ENCODE measurements at places on chromosomes 5 and 9. TPM values are rescaled to one million over a fixed set of nuclear protein-coding genes. Genes with fewer than 3 reads are reported as not detected.

DNA sequence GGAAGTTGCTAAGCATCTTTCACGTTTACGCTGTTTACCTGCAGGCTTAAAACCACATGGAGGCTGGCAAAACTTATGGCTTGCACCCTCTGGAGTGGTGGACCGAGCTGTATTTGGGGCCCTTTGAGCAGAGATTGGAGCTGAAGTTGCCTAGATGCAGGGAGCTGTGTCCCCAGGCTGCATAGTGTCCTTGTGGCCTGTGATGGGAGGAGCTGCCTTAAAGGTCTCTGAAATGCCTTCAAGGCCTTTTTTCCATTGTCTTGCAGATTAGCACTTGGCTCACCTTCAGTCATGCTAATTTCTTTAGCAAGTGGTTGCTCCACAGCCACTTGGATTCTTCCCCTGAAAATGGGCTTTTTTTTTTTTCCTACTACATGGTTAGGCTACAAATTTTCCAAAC, 81.5 kb upstream of the CHD1 start:
- H3K27ac ChIP-seq = no peak overlapping the region
- no peak overlapping the region for H3K4me3 ChIP-seq
- no peak for DNase-seq

DNA sequence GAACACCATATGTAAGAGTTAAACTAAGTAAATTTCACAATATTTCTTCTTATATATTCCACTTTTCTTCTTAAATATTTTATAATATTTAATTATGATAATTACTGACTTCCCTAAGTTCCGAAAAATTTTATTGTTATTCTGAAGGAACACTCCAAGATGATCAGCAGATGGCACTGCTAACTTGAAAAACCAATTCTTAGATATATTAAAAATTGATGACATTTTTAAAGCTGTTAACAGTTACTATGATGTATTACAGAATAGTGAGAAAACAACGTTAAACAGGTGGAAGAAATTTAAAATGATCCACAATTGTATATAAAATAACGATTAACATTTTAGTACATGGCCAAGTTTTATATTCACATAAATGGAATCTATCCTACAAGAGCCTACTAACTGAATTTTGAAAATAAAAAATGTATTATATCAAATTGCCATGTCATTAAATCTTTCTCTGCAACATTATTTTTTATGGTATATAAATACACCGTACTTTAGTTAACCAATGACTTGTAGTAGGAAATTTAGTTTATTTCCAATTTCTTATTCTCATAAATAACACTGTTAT, 30.1 kb upstream of the MUSK start:
- H3K27me3 ChIP-seq = no peaks in the 10 kb centered on the region
- H3K27ac ChIP-seq = no peak overlapping the region
- no peaks in the 10 kb centered on the region for H3K4me1 ChIP-seq
- no peak for DNase-seq
- no peak overlapping the region for H3K4me3 ChIP-seq

DNA sequence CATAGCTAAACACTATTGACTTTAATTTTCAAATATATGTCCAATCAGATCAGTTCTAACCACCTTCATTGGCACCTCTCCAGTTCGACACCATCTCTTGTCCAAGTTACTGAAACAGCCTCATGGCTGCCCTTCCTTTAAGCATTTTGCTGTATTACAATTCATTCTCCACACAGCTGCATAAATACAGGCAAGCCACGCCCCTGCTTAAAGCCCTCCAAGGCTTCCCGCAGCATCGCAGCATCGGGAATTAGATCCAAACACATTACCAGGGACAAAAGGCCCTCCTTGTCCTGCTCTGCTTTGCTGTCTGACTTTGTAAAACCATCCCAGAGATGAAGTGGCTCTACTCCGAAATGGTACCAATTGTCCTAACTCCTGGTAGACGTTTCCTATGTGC, 75.1 kb upstream of the RAI14 start:
- no peak for DNase-seq
- no peaks in the 10 kb centered on the region for H3K4me1 ChIP-seq
- no peak overlapping the region for H3K4me3 ChIP-seq

GRCh38 chr5:97452646-97453045, 269.6 kb upstream of the RIOK2 start:
- no peak overlapping the region for H3K27ac ChIP-seq
- H3K4me3 ChIP-seq = no peak overlapping the region
- H3K36me3 ChIP-seq = no peaks in the 10 kb centered on the region
- no peak for DNase-seq

- H3K36me3 ChIP-seq = no peaks in the 10 kb centered on the region
- H3K4me3 ChIP-seq = no peak overlapping the region
- no peak for DNase-seq
These were observed 288.0 kb downstream of the KCNN2 start for GRCh38 chr5:114649878-114650277.

Gene SEC24A
- total RNA-seq = 11.7 TPM

- H3K4me1 ChIP-seq = no peaks in the 10 kb centered on the region
These were observed 347.9 kb upstream of the SEMA6A start for GRCh38 chr5:116922532-116922931.

DNA sequence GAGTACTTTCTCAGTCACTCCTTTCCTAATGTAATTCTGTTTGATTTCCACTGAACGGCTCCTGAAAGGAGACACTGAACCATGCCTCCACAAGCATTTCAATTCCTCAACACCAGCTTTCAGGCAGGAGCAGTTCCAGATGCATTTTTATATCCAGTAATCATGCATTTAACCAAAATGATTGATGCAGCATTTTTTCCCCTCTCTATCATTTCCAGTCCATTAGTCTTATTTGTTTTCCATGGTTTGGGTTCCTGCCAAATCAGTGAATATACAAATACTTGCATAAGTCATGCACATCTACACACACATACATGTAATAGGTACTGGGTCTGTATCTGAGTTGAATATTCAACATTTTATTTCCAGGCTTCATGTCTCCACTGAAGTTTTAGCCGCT, 122.7 kb downstream of the GRIA1 start:
- no peaks in the 10 kb centered on the region for H3K4me1 ChIP-seq
- no peaks in the 10 kb centered on the region for H3K36me3 ChIP-seq
- no peak overlapping the region for H3K27ac ChIP-seq
- DNase-seq = no peak

Gene LCN15
- total RNA-seq = not detected

Gene OMD
- not detected for total RNA-seq

- H3K27me3 ChIP-seq = no peaks in the 10 kb centered on the region
- DNase-seq = no peak
- no peaks in the 10 kb centered on the region for H3K36me3 ChIP-seq
- H3K4me1 ChIP-seq = no peaks in the 10 kb centered on the region
These were observed 108.3 kb upstream of the PCA3 start for GRCh38 chr9:76655971-76656370.

Gene PHYHD1
- total RNA-seq = 2.6 TPM

GRCh38 chr9:137279741-137280473, 2.4 kb downstream of the TOR4A start:
- H3K4me3 ChIP-seq = no peak overlapping the region
- no peak for DNase-seq
- no peak overlapping the region for H3K27ac ChIP-seq
- H3K36me3 ChIP-seq = no peaks in the 10 kb centered on the region
- H3K4me1 ChIP-seq = peaks cover 28% of the 10 kb centered on the region

DNA sequence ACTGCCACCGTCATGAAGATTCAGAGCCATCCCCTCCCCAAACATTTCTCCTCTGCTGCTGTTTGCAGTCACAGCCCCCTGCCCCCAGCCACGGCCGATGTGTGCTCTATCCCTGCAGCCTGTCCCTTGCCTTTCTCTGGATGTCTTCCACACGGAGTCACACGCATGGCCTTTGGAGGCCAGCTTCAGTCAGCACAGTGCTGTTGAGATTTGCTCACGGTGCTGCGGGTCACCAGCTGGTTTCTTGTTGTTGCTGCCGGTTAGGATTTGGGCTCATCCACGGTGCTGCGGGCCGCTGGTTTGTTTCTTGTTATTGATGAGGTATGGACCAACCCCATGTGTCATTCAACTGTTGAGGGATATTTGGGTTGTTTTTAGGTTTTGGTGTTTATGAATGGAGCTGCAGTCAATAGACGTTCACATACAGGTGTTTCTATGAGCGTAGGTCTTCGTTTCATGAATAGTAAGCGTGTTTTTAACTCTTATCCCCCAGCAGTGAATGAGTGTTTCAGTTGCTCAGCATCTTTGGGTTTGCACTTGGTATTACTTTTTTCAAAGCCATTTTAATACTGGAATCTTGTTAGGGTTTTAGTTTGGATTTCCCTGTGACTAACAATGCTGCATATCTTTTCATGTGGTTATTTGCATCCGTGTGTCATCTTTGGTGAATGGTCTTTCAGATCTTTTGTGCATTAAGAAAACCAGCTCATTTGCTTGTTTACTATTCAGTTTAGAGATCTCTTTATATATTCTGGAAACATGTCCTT, 57.6 kb downstream of the AHRR start:
- peaks cover 11% of the 10 kb centered on the region for H3K27me3 ChIP-seq
- DNase-seq = no peak
- no peak overlapping the region for H3K4me3 ChIP-seq
- peaks cover 2% of the 10 kb centered on the region for H3K4me1 ChIP-seq

- no peak for DNase-seq
- peaks cover 20% of the 10 kb centered on the region for H3K4me1 ChIP-seq
These were observed 366 bp downstream of the EPB41L4A start for GRCh38 chr5:112418659-112419163.

DNA sequence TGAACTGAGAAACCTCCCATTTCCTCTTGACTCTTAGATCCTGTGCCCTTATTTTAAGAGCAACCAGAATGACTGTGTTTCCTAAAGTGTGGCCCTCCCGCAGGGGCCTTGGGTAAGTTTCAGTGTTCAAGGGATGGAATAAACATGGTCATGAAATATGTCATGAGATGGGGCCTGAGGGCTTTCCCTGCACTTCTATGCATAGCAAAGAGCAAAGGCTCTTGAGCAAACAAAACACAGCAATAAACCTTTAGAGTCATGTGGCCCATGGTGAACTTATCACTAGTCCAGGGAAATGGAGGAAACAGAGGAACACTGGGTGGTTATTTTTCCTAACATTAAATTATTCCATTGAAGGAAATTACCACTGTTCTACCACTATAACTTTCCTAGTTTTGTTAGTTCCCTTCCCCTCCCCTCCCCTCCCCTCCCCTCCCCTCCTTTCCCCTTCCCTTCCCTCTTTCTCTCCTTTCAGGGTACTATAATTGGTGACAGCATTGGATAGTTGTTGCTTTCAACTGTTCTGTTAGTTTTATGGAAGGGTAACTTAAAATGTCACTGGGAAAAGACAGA, 72.4 kb downstream of the CTSL start:
- peaks cover 4% of the 10 kb centered on the region for H3K4me1 ChIP-seq
- no peak for DNase-seq
- H3K27me3 ChIP-seq = no peaks in the 10 kb centered on the region
- no peak overlapping the region for H3K27ac ChIP-seq
- no peaks in the 10 kb centered on the region for H3K36me3 ChIP-seq
- H3K4me3 ChIP-seq = no peak overlapping the region

DNA sequence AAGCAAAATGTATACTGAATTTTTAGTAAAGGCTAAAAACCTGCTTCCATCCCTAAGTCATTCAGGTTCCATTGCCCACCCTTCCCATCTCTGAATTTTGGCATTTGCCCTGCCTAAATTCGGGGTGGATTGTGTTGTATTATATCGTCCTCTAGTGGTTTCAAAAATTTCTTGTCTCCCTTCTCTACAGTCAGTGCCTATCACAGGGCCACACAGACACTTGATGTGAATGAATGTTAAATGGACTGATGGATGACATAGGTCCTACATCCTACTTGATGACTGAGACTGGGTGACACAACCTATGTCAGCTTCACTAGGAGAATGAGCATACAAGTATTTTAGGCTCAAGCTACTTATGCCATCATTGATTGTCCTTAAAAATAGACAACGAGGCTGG, 45.6 kb upstream of the SLC30A5 start:
- no peaks in the 10 kb centered on the region for H3K27me3 ChIP-seq
- no peak overlapping the region for H3K4me3 ChIP-seq
- DNase-seq = no peak
- no peaks in the 10 kb centered on the region for H3K36me3 ChIP-seq
- no peak overlapping the region for H3K27ac ChIP-seq
- no peaks in the 10 kb centered on the region for H3K4me1 ChIP-seq

Measured in CD4-positive, alpha-beta T cell (primary cell).